ENCODE measurements at places on chromosomes 4 and X.

GRCh38 chrX:87895421-87895820 lies 377.8 kb downstream of the KLHL4 start:
- DNase-seq: no peak

- DNase-seq: no peak
These were observed 6.8 kb upstream of the CXCL3 start for GRCh38 chr4:74045247-74045646.

DNA sequence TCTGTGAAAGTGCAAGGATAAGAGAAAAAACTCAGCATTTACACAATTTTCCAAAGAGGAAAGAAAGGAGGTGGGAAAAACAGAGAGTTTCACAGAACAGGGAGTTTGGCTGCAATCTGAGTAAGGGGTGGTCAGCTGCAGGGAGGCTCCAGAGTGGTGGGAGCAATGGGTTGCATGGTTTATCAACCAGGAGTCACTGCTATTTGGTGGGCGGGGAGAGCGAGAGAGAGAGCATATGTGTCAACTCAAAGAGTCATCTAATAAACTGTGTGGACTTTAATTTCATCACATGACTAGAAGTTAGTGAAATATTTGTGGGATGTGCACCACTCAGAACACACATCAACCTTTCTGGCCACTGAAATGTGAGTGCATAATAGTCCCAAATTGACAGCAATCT lies 94.6 kb downstream of the FAM13A start:
- DNase-seq: no peak

DNA sequence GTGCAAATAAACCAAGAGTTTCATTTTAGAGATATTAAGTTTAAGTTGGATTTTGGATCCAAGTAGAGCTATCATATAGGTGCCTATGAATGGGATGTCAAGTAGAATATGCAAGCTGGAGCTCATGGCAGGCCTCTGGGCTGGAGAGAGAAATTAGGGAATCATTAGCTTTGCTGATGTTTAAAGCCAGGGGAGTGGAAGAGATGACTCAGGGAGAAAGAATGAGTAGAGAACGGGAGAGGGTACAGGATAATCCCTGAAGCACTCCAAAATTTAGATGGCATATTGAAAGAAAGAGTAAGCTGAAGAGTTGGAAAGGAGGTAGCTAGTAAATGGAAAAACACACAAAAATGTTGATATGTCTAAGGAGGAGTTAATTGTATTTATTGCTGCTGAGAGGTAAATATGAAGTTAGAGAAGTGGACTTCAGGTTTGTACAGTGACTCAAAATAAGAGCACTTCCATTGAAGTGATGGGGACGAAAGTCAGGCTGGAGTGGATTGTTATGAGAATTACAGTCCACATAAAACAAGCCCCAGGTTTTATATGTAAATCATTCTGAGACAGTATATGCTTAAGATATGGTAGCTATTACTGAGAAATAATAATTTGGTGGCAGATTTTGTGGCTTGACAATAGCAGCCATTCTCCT lies 72.5 kb upstream of the GRXCR1 start:
- DNase-seq: no peak

DNA sequence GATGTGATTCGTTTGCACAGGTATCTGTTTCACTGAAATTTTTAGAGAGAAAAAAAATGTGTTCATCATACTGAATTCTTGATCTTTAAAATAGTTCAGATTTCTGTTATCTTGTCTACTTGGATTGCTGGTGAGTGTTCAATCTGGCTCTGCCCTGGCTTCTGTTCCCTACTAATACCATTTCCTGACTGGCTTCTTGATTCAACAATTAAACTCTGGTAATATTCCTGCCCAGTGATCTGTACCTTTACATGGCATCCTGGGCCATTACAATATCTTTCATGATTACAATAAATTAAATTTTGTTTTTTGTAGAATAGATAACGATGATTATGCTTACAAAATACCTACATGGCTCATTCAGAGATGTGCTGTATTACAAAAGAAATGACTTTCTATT lies 1388.0 kb upstream of the TENM3 start:
- DNase-seq: no peak

- DNase-seq: no peak
These were observed 21.9 kb downstream of the PTTG2 start for GRCh38 chr4:37981844-37982720.

DNA sequence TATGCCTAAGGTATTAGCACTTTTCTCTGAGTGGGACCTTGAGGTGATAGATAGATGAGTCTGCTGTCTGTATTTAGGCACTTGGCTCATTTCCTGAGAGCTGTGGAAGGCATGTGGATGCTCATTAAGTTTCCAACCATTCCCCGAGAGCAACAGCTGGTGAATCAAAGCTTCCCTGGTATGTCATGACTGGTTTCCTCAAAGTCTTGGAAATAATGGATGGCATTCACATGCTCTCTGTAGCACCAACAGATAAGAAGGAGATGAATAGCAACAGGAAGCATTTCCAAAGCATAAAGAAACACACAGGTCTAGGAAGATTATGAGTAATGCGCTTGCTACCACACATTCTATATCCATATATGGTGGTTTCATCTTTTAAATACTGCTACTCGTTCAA lies 118.3 kb upstream of the ETNPPL start:
- DNase-seq: no peak

DNA sequence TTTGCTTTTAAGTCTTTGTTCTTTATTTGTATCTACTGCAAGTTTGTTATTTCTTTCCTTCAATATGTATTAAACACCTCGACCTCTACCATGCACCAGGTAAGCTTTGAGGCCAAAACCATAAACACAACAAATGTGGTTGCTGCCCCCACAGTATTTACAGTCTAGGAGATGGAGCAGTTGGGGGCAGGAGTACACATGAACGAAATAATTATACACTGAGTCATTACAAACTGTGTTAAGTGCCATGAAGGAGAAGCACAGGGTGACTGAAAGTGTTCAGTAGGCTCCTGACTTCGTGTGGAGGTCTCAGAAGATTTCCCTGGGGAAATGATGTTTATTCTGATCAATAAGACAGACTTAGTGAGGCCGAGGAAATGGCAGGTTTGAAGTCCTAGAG lies 30.3 kb downstream of the SLC25A43 start:
- DNase-seq: no peak

DNA sequence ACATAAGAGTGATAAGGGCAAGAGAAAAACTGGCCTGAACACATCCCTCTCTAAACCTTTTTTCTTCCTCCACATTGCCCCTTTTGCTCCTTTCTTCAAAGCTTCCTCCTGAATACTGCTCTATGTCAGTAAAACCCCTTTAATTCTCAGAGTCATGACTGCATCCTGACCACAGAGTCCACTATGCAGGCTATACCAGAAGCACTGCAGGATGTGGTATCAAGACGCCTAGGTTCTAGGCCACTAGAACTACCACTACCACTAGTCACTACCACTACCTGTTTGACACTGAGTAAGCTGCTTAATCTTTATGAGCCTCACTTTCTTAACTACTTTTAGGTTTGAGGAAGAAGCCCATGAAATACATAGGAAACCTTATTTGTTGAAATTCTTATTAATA lies 38.7 kb downstream of the ARHGEF9 start:
- DNase-seq: no peak

- no peak for DNase-seq
These were observed 455.4 kb downstream of the IL15 start for GRCh38 chr4:142091691-142092182.

DNA sequence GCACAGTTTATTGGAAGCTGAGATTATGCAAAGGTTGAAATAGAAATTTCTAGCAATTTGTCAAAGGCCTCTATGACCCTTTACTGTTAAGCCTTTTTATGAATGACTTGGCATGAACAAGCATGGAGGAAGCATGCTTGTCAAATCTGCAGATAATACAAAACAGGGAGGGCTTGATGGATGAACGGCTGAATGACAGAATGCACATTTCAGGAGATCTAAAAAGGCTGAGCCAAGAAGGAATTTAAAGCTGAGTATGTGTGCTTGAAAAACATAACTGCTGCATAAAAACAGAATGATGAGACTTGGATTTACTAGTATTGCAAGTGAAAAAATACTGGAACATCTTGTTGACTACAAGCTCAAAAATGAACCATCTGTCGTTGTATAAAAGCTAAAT lies 29.0 kb upstream of the UBE2K start:
- DNase-seq: no peak

GRCh38 chr4:146095091-146095690 lies 80.3 kb upstream of the LSM6 start:
- DNase-seq: no peak

DNA sequence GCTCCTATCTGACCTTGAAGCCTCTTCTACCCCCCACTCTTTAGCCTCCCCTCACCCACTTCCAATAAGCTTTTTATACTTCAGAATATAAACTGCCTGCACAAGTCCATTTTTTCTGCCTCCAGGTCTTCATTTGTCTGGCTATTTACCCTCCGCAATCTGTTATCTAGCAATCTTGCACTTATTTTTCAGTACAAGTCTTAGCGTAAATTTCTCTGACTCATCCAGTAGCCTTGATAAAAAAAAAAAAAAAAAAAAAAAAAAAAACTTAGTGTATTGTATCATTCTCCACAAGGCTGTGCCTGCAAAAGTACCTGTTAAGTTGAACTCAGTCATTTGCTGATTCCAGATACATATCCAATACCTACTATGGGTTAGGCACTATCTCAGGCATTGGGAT lies 219.5 kb upstream of the DKK2 start:
- no peak for DNase-seq

GRCh38 chr4:5110901-5111300 lies 59.6 kb downstream of the STK32B start:
- DNase-seq: no peak

- no peak for DNase-seq
These were observed 34.4 kb upstream of the ACSL1 start for GRCh38 chr4:184860018-184860779.

DNA sequence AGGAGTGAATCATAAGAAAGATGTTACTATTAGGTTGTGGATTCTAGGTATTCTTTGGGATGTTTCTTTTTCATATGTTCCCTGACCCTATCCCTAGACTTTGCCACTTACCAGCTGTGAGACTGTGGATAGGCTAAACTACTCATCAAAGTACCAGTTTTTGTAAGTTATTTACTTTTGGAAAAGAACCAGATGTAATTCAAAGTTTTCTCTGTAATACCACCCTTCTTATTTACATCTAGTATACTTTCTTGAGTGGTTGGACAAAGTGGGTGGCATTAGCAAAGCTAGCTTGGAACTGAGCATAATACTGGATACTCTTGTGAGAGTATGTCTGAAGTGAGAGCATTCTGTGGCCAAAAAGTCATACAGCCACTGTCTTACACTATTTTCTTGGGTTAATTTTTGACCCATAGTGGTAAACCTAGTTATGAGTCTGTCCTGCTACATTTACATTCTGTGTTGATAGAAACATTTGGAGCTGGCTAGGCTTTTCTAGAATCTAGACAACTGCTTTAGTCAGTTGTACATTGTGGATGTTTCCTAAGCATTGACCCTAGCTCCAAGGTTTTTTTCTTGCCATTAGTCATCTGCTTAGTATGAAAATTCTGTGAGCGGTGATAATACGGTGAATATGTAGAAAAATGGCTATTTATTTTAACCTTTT lies 41.7 kb downstream of the KDM6A start:
- DNase-seq: no peak

DNA sequence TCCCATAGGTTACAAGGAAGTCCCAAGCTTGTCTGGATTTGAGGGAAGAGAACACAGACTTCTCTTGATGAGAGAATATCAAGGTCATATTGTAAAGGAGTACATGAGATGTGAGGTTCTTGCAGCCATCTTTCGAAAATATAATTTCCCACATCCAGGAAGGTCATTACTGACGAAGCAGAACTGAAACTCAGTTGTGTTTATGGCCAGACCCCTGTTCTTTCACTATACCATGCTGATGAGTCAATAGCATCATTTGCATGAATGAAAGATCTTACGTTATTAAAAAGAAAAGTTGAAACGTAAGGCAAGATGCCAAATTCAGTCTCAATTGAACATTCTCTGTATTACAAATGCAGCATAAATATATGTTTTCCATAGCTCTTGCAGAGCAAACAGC lies 14.2 kb upstream of the CCDC149 start:
- no peak for DNase-seq

DNA sequence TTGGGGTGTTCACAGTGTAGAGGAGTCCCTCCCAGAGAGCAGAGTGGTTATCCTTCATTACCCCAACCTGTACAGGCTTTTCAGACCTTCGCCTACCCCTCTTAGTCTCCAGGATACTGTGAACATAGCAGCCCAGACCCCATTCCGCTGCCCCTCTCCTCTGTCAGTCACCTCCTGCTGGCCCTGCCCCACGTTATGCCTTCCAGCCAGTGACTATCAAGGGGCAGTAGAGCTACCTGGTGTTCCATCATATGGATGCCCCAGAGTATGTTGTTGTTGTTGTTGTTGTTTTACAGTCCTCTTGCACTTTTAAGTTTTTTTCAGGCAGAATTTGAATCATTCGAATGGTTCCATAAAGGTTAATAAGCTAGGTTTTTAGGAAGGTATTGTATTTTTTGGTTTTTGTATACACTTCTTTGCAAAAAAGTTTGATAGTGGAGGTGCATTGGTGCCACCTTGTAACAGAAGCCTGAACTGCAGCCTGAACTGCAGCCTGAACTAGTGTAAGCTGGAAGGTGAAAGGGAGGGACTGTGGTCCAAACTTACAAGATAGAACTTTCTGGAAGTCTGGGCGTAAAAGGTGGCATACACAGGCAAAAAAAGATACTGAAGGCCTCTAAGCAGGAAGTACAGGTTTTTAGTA lies 101.4 kb upstream of the RAB40AL start:
- DNase-seq: no peak

- DNase-seq: no peak
These were observed 107.4 kb upstream of the STOX2 start for GRCh38 chr4:183797445-183798300.

DNA sequence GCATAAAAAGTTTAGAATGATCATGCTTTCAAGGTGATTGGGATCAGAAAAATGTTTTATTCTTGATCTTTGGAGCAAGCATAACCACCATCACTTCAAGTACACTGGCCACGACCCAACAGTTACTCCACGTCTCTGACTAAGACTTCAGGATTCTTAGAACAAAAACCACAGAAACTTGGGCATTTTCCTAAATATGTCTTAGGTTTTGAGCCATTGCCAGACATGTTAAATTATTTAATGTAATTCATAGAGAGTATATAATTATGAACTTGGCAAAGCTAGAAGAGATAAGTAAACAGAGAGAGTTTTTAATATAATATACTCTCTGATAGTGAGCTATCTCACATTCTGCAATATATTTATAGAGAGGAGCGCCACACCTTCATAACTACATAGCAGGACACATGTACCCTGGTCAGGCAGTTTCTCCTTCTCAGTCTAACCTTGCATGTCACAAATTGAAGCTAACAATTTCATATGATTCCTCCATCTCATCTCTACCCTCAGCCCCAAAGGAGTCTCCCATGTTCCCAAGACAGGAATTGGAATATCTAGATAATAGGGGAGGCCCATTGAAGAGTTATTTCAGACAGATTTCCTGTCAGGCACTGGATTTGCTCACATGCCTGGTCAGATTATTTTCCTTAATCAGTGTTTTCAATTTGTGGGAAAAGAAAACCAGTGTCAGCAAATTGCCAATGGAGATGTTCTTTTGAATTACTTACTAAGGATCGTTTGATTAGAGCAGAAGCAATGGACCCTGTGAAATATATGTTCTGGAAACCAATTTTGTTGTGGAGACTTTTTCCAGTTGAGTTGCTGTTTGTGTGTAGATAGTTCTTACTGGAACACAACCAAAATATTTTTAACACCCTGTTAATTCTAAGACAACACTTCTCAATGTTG lies 61.7 kb upstream of the GUCY1A1 start:
- DNase-seq: no peak
